ENCODE measurements at places on chromosomes 13 and 19.

DNA sequence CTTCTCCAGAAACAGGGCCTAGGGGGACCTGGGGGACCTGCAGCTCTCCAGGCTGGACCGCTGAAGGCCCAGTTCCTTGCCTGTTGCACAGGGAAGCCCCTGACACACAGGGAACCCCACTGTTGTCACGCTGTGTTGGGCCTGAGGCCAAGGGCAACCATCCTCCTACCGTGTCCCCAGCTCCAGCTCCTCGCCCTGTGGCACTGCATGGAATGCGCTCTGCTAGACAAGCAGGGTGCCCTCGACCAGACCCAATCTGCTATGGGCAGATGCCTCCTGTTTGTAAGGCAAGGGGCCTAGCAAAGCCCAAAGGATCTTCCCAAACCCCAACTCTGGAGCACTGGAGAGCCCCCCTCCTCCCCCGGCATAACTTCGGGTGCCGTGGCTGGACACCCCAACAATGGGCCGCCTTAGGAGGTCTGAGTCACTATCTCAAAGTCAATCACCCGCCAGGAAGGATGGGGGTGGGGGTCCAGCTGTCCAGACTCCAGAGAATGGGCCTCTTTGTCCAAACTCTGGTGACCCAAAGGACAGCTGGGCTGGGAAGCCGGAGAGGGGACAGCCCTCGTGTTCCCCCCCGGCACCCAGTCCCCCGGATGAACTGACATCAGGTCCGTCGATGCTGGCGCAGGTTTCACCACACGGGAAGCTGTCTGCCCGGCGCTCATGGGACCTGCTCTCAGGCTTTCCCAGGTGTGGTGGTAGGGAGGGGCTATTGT lies 3.7 kb downstream of the BRSK1 start:
- DNase-seq: no peak

- no peak for DNase-seq
Observed at GRCh38 chr13:108154421-108154858, 60.9 kb downstream of the LIG4 start.

GRCh38 chr13:66159511-66159910 lies 1070.6 kb downstream of the PCDH9 start:
- DNase-seq: no peak

DNA sequence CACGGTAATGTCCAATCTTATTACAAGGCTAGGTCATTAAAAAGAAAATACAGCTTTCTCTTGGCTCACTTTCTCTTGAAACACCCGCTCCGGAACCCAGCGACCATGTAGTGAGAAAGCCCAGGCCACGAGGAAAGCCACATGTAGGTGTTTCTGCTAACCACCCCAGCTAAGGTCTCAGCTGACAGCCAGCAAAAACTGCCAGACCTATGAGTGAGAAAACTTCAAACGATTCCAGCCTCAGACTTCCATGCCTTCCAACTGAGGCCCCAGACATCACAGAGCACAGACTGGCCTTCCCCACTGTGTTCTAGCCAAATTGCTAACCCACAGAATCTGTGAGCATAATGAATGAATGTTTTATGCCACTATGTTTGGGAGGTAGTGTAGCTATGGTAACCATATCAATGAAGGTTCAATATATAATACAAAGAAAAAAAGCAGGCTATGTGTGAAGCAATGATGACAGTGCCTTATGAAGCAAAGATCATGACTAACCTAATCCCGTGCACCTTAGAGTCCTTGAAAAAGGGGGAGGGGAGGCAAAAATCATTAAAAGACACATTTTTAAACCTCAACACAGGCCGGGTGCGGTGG lies 11.9 kb upstream of the TPTE2 start:
- DNase-seq: no peak

- DNase-seq: no peak
Observed at GRCh38 chr19:33195645-33196347, 1.7 kb downstream of the LRP3 start.

Measured in NCI-H2029 treated with DMSO at 0.1 percent for 48 hours (cell line).